ENCODE measurements at places on chromosomes 11 and 22.

- no peak for DNase-seq
Observed at GRCh38 chr22:35893698-35894097, 134.9 kb downstream of the RBFOX2 start.

- DNase-seq = no peak
Observed at GRCh38 chr11:79393362-79394043, 47.3 kb downstream of the TENM4 start.

- no peak for DNase-seq
Observed at GRCh38 chr22:32864041-32864440, 62.5 kb downstream of the TIMP3 start.

- DNase-seq = peak; percentile 26
Observed at GRCh38 chr22:44409974-44410316, 88.1 kb downstream of the RTL6 start.

- no peak for DNase-seq
Observed at GRCh38 chr22:26669060-26669481, 11.7 kb downstream of the MIAT start.

GRCh38 chr11:41499429-41499828 is 40.0 kb upstream of the LRRC4C start:
- no peak for DNase-seq

GRCh38 chr11:95886462-95886861 is 37.4 kb downstream of the MTMR2 start:
- DNase-seq = no peak

GRCh38 chr11:64198511-64198910 is 8.0 kb upstream of the FERMT3 start:
- DNase-seq = no peak

DNA sequence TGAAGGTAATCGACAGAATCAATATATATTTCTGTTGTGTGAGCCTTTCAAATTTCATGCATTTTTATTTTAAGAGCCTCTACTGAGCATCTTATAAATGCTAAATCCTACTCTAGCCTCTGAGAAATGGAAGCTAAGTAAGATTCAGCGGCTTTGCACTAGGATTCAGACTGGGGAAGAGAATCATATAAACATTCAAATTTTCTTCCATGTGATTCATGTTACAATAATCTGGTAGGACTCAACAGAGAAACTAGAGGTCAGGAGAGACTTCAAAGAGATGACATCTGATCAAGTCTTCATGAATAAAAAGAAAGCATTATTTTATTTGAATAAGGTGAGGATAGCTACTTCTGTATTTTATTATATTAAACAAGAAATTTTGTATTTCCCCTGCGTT is 538.9 kb downstream of the DLG2 start:
- DNase-seq = no peak

GRCh38 chr11:61954106-61954850 is 4.1 kb downstream of the BEST1 start:
- DNase-seq = no peak

DNA sequence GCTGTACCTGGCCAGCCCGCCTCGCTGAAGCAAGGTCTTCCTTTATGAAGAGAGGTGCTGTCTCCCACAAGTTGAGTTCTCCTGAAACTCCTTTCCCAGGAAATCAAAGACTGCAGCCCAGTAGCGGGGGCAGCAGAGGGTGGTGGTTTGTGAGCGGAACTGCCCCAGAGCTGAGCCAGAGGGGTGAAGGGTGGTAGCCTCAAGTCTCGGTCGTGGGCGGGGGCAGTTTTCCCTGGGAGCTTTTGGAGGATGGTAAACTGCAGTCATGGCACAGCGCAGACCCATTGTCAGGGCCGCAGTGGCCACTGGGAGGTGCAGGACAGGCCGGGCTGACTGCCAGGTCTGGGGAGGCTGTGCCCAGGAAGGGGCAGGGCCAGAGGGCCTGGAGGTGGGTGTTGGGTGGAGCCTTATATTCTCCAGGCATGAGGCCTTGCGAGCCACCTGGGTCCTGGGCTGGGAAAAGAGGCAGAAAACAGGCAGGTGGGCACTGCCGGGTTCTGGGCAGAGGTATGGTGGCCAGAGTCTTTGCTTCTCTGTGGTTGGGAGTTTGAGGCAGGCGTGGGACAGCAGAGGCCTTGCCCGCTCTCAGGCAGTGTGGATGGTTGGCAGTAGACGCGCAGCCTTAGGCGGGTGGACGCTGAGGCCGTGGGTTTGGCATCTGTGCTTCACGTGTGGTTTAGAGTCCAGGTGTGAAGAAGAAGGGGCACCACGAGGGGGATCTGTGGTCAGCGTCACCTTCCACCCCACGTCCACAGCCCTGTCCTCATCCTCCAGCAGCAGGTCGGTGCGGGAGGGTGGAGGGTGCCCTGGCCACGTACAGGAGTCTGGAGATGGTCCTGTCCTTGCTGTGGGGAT is 1176.4 kb downstream of the BRD1 start:
- no peak for DNase-seq

DNA sequence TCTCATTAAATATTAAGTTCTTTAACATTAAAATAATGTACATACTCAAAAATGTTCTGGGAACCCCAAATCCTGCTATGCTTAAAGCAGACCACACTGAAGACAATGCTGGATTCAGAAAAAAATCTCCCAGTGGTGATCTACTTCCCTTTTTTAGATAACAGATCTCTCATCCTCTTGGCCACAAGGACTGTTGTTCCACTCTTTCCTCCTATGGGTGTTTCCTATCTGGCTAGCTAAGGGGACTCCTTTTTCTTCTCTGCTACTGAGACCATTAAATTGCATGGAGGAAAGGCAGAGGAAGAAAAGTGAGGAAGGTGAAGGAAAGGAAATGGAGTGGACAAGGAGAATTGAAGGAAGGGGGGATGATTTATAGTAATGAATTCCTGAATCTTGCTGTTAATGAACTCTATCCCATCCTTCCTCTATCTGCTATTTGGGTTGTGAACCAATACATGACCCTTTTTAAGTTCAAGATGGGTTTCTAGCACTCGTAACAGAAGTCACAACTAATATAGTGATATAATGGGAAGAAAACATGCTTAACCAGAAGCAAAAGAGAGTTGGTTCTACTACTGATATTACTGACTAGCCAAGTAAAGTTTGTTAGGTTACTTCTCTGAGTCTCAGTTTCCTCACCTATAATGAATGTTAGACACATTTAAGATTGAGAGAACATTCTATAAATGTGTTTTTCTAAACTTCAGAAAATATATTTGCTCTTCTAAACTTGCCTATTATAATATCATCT is 53.2 kb downstream of the PIK3C2A start:
- DNase-seq = no peak

- peak; percentile 98 for DNase-seq
Observed at GRCh38 chr11:66288671-66289547, at the start of gene YIF1A. TSS of gene YIF1A (minus strand) at chr11:66289143. CDS start at chr11:66288985, 158 bp downstream.

DNA sequence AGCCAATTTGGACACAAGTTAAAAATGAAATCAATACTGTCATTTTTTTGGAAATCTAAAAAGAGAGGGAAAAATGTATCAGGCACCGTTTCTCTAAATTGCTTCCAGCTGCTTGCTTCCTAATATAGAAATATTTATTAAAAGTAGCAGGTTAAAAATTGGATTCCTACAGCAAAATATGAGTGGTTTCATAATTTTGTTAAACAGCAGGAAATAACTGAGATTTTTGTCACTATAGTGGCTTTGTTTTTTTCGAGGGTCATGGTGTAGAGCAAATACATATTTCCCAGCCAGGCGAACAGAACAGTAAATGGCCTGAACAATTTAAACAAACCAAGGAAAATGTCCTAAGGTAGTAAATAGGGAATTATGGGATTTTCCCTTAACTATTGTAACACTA is 159.7 kb downstream of the DDX10 start:
- no peak for DNase-seq

DNA sequence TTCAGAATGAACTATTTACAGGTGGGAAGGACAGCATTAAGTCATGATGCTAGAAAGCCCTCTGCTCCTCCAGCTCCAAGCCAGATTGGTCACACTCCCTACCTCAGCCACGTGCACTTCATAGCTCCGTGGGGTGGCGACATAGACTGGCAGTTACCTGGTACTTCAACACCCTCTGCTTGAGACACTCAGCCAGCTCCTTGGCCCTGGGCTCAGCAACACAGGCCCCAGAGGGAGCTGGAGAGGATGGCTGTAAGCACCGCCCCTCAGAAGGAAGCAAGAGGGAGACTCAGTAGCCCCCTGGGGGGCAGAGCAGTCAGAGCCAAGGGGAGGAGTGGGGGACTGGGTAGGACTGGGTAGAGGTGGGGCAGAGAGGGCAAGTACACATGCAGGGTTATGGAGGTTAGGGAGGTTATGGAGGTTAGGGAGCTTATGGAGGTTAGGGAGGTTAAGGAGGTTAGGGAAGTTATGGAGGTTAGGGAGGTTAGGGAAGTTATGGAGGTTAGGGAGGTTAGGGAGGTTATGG is 102.1 kb upstream of the BID start:
- DNase-seq = no peak

- DNase-seq = no peak
Observed at GRCh38 chr22:27534720-27535125, 266.8 kb downstream of the MN1 start.

GRCh38 chr11:129490004-129490403 is 114.4 kb downstream of the BARX2 start:
- DNase-seq = no peak

DNA sequence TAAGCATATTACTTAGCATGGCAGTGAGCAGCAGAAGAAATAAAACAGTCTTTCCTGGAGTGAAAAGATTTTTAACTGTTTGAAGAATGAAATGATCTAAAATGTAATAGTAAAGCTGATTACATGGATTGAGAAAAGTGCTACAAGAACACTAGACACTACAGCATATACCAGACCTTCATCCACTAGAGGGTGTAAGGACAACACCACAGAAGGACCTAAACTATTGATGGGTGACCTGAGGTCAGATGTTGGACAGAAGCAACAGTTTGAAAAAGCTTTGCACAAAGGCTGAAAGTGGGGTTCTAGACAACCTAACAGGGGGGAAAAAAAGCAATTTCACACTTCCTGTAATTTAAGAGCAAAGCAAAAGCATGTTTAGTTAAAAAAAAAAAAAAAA is 97.7 kb downstream of the RBFOX2 start:
- DNase-seq = no peak

- no peak for DNase-seq
Observed at GRCh38 chr22:47634347-47634746, 871.9 kb downstream of the TBC1D22A start.

DNA sequence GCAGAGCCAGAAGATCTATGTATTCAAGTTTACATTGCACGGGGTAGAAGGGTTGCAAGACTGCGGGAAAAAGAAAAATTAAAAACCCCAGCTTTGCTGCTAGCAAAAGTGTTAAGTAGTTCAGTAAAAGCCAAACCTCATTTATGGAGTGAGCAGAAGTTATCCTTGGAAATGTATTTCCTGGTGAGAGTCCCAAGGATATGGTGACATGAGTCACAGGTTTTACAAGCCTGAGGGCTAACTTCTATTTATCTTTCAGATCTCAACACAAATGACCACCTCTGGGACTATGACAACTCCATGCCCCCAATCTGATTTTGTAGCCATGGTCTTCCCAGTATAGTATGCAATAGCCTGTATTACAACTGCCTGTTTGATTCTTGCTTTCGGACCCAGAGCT is 26.1 kb downstream of the ABTB2 start:
- DNase-seq = no peak

DNA sequence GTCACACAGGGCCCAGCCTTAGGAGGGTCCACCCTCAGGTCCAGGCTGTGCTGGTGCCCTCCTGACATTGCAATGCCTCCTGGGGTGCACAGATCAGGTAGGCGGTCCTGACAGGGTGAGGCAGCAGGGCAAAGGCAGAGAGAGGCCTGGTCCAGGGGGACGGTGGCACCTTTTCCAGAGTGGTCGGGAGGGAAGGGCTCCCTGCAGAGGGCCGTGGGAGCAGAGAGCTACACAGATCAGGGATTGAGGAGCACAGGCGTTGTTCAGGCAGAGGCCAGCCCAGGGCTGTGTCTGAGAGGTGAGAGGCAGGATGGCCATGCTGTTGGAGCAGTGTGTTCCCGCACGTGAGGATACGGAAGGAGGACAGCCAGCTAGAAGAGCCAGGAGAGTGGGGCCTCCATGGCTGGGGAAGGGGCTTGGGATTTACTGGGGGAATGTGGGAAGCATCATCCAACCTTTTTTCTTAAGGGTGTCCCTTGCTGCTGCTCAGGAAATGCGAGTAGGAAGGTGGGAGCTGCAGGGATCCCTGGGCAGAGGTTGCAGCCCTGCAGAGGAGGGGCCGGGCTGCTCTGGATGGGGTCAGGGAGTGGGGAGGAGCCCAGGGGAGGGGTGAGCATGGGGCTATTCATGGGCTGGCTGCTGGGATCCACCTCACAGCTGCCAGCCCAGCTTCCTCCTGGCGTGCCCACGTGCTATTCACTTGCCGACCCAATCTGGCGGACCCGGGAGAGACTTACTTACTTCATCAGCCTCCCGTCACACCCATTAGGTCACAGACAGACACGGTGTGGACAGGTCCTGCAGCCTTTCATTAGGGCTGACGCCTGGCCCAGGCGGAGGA is 1516.4 kb downstream of the TBC1D22A start:
- no peak for DNase-seq

GRCh38 chr11:77783025-77783424 is 37.5 kb downstream of the RSF1 start:
- no peak for DNase-seq

- DNase-seq = no peak
Observed at GRCh38 chr11:20656901-20657300, 12.5 kb upstream of the NELL1 start.

DNA sequence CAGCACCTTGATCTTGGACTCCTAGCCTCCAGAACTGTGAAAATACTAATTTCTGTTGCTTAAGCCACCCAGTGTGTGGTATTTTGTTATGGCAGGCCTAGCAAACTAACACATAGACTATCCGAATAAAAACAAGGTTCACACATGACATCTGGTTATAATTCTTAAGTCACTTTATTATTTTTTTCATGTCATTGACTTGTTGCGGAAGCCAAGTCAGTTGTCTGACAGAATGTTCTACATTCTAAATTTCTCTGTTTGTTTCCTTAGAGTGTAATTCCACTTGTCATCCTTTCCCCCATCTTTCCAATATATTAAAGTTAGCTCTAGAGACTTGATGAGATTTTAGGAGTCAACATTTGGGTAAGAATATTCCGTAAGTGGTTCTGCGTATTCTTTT is 40.6 kb downstream of the RAB30 start:
- DNase-seq = no peak

GRCh38 chr11:78009062-78009461 is 14.0 kb downstream of the KCTD14 start:
- DNase-seq = no peak

- no peak for DNase-seq
Observed at GRCh38 chr11:35106595-35106994, 32.4 kb upstream of the CD44 start.

- no peak for DNase-seq
Observed at GRCh38 chr22:30314915-30315314, 11.8 kb downstream of the TBC1D10A start.

- DNase-seq = no peak
Observed at GRCh38 chr11:24900514-24900913, 403.7 kb downstream of the LUZP2 start.

GRCh38 chr22:50476868-50477267 is 2.0 kb upstream of the SBF1 start:
- DNase-seq = no peak

GRCh38 chr11:122701143-122701542 is 45.6 kb downstream of the UBASH3B start:
- DNase-seq = no peak
